ENCODE measurements at places on chromosomes 6 and 20.

DNA sequence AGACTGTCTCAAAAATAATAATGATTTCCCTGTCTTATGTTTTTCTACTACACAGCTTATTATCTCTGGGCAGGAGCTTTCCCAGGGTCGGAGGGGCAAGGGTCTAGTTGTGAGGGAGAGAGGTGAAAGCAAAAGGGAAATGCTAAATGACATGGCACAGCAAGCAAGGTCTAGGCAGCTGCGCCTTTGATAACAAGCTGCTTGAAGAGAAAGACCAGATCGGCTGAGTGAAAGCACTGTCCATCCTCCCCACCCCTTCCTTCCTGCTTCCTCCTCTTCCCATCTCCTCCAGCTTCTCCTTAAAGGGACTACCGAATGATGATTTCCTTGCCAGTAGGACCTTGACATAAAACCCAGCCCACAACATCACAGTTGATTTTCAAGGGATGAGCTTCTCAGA is 158.1 kb upstream of the AKAP12 start:
- DNase-seq = no peak

GRCh38 chr6:153511896-153512496 is 380.9 kb upstream of the RGS17 start:
- peak; percentile 0 for DNase-seq

DNA sequence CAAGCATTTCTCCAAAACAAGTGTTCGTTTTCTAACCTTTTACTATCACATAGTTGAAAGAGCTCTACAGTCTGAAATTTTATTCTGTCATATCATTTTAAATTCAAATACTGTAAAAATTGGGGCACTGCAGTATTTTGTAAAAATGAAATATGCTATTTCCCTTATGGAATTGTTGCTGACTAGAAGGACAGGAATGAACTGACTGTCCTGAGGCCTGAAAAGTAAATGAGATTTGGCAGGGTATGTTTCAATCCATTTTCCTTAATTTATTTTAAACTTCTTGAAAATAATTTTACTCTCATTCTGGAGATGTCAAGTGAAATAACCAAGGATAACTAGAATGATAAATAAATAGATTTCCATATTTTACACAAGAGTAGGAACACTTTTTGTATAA is 11.9 kb upstream of the PNRC1 start:
- DNase-seq = no peak

- no peak for DNase-seq
Observed at GRCh38 chr6:29967379-29968010, 25.2 kb downstream of the HLA-A start.

GRCh38 chr6:41707565-41708200 is 27.7 kb downstream of the TFEB start:
- DNase-seq = no peak

DNA sequence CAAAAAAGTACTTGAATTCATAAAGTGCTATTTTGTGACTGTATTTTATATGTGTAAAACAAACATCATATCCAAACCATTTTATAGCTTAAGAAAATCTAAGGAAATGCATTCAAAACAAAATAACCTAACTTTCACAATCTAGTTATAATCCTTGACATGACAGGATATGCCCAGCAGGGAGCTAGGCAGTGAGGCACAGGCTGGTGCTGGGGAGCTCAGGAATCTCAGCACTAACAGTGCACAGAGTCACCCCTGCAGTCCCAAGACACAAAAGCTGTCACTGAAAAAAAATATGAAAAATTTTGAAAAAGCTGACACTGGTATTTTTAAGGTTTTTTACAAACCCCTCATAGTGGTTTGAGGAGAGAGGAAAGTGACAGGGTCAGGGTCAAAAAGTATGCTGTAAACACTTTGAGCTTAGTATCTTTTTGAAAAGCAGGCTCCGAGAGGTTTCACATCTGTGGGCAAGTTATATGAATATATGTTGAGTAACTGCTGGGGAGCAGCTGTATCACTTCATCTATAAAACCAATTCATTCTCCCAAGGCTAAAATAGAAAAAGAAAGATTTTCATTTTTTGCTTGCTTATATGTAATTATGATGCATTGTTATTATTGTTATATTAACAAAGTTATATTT is 24.1 kb downstream of the LGSN start:
- no peak for DNase-seq

GRCh38 chr20:40442181-40442963 is 246.7 kb downstream of the MAFB start:
- no peak for DNase-seq

GRCh38 chr6:169843110-169843509 is 91.7 kb downstream of the ERMARD start:
- no peak for DNase-seq

- DNase-seq = no peak
Observed at GRCh38 chr6:99146711-99147110, 199.0 kb upstream of the FBXL4 start.

DNA sequence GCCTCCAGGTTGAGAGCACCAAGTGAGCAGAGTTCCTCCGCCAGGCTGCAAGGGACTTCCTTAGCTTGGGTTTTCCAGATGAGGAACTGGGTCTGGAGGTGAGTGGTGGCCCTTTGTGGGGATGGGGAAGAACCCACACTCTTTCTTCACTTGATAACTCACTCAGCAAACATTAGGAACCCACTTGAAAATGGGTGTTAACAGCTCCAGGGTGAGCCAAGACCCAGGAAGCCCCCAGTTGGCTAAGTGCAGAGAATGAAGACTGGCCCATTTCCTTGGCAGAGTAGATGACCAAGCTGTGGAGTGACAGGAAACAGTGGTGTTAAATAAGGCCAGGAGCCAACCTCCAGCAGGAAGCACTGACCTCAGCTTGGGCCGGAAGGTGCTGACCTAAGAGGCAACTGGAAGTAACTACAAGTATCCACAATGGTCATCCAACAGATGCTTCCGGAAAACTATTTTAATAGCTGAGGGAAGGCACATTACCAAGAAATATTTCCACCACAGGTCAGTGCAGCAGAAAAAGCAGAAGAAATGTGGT is 22.7 kb downstream of the MRPL14 start:
- no peak for DNase-seq

DNA sequence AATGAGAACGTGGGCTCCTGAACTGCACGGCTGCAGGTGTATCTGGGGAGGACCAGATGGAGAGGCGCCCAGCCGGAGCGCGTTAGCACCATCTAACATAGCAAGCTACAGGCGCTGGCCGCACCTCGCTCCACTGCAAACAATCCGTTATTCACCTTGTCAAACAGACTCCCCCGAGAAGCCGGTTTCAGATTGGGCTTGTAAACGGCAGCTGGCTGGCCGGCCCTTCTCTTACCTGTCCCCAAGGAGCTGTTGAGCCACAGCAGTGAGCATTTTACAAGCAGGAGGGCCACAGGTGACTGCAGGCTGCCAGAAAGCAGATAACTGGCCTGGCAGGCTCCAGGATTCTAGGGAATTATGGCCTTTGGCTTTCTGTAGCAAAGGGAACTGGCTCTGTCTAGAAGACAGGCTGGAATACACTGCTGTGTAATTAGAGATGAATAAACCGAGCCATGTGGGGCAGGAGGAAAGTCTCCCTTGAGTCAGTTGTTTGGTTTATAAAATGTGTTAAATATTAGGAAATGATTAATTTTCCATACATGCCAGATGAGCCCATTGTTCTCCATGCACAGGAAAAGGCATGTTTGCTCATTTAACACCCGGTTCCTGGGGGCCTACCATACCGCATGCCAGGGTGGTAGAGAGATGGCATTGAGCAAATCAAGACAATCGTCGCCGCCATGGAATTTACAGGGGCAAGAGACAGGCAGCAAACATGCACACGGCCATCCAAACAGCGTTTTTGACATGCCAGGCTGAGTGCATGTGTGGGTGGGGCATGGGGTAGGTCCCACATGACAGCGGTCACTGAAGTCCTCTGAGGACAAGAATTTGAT is 159.3 kb downstream of the NFATC2 start:
- DNase-seq = no peak

GRCh38 chr20:11522366-11522741 is 395.3 kb upstream of the BTBD3 start:
- DNase-seq = no peak

DNA sequence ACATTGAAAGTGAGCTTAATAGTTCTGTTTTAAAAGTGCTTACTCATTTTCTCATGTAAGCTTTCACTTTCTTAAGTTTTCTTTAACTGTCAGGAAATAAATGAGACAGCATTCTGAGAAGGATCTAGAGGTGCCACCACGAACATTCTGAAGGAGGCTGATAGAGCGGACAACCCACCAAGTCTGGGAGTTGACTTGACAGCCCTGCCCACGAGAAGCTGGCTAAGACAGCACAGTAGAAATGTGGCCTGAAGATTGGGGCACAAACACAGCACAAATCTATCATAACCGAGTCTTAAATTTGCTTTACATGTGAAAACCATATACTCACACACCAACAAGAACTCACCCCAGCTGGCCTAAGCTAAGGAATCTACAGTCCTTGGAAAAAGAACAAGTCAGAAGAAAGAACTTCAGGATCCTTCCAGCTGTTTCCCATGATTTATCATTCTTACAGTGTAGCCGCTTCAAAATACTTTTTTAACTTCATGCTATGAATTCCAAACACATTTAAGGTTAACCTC is 144.2 kb upstream of the TNFAIP3 start:
- DNase-seq = no peak

GRCh38 chr6:149157126-149157525 is 160.4 kb upstream of the TAB2 start:
- DNase-seq = no peak

DNA sequence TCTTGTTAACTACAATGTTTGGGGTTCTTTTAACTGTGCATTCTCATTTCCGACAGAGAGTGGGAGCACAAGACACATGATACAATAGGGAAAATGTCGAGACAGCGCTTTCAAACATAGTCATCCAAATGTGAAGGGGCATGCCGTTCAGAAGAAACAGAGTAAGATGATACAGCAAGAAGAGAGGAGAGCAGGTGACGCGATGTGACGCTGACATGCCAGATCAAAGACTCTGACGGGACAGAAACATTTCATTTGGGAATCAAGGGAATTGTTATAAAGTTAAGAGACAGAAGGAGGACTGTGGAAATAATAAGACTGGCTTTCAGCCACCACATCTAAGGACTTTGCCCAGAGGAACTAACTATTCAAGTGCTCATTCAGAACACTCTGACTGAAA is 117.4 kb downstream of the FAXC start:
- DNase-seq = no peak

- DNase-seq = peak; percentile 6
Observed at GRCh38 chr6:107668743-107669474, 155.2 kb downstream of the SCML4 start.

DNA sequence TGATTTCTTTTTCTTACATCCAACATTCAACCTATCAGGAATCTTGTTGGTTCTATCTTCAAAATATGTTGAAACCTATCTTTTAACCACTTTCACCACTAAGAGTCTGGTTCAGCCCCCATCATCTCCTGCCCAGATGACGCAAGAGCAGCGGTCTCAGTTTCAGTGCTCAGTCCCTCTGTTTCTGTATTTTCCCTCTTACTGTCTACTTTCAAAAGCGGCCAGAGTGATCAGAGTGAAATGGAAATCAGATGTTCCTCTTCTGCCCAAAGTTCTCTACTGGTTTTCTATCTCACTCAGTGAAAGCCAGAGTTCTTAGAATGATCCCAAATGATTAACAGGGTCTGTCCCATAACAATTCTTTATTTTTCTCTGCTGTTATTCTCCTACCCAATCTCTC is 147.9 kb upstream of the PDE7B start:
- no peak for DNase-seq

DNA sequence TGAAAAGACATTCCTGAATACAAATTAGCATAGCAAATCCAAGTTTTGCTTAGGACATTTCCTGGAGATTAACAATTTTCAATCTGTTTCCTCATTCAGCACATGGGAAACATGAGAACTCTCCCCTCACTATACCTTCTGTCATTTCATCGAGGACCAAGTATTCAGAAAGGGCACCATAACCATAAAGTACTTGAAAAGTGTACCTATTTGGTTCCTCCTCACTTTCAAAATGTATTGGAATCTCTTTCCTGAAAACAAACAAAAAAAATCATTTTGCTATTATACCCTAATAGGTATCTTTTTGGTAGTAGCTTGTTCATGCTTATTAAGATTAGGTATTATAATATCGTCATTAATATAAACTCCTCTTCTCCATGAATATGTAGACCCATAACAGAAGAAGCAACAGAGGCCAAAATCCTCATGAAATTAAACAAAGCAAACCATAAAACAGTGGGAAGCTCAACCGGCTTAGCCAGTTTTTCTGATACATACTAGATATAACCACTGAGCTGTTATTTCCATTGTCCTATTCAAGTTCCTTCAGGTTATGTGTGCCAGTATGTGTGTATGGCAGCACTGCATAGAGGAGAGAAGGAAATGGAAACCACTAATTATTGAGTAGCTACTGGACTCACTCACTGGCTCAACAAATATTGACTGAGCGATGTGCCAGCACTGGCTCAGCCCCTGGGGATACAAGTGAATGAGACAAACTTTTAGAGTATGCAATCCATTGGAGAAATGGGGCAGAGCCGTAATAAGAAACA is 274.0 kb downstream of the MAFB start:
- DNase-seq = no peak

DNA sequence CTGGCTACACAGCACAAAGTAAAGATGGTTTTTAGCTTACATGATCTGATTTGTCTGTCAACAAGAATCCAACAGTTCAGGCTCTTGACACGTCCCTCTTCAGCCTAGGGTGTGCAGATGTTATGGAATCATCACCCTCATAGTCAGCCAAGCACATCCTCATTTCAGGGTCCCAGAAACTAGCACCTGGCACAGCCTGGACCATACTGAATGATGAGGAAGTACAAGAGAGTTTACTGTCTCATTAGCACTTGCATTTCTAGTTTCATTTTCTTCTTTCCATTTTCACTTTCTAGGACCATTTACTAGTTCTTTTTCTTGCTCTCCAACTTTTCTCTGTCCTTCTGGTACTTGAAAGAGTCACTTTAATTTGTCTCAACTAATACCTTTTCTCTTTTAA is 6.5 kb downstream of the RIPOR2 start:
- no peak for DNase-seq

- no peak for DNase-seq
Observed at GRCh38 chr6:146851837-146852236, 253.1 kb downstream of the ADGB start.

- no peak for DNase-seq
Observed at GRCh38 chr20:25177890-25178321, 17.6 kb upstream of the ENTPD6 start.

- DNase-seq = no peak
Observed at GRCh38 chr6:141337191-141337590, 795.5 kb upstream of the GJE1 start.
